ENCODE measurements at places on chromosomes 1 and 21.

- DNase-seq, result no peak
These were observed 276.5 kb downstream of the PLPP3 start for GRCh38 chr1:56302878-56303277.

DNA sequence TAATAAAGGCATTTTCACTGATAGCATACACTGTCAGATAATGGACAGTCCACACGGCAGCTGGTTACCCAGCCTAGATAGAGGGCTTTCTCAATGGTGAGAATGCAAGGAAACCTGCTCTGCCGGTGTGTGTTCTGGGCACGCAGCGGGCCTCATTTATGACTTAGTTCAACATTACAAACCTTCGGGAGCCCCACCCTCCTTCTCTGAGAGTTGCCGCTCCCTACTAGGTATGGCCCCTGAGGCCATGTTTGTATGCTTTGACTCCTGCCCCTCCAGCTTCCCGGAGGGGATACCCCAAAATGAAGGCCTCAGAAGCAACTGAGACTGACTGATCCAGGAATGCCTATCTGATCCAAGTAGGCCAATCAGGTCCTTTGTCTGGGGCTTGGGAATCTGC lies 17.2 kb upstream of the FABP3 start:
- no peak for DNase-seq

DNA sequence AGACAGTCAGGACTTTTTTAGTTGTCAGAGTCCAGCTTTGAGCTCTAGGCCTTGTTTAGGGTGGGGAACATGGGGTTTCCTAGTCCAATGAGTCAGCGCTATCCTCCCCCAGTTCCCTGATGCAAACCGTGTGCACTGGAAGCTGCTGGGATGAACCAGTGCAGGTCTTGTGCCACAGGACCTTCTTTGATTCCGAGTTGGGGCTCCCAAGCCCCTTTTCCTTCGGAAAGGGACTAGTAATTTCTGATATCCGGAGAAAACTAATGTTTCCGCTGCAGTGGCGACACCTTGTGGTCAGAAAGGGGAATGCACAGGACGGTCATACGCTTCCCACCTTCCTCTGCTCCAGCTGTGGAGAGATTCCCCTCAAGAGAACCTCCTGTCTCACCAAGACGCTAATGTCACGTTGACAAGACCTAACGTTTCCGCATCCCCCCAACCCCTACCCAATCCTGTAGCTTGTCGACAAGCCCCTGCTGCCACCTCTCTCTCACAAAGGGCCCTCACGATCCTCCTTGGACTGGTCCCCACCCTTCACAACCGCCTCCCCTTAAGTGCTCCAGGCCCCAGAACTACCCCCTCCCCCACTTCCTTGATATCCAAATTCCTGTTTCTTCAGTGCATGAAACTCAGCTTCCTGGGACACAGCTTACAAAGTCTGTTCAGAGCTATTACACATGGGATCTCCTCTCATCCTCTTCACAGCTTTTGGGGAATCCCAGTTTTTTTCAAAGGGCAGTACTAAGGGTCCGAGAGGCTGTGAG lies 30.9 kb downstream of the GPA33 start:
- peak; percentile 37 for DNase-seq

DNA sequence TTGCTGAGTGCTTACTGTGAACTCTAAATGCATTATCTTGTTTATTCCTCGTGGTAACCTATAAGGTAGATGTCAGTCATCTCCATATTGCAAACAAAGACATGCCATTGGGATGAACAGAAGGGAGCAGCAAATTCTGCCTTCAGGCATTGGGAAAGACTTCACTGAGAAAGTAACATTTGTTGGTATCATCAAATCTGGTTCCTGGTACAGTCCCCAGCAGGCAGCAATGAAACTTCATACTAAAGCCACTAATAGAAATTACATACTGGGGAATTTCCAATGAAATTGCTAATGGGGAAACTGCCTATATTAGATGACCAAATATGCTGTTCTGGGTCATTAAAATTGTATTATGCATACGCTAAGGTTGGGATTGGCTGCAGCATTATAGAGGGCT lies 47.3 kb upstream of the ST6GALNAC5 start:
- no peak for DNase-seq

GRCh38 chr1:160451859-160452232 lies 51.5 kb downstream of the VANGL2 start:
- DNase-seq, result no peak

GRCh38 chr1:112496290-112496689 lies 12.5 kb upstream of the WNT2B start:
- no peak for DNase-seq

DNA sequence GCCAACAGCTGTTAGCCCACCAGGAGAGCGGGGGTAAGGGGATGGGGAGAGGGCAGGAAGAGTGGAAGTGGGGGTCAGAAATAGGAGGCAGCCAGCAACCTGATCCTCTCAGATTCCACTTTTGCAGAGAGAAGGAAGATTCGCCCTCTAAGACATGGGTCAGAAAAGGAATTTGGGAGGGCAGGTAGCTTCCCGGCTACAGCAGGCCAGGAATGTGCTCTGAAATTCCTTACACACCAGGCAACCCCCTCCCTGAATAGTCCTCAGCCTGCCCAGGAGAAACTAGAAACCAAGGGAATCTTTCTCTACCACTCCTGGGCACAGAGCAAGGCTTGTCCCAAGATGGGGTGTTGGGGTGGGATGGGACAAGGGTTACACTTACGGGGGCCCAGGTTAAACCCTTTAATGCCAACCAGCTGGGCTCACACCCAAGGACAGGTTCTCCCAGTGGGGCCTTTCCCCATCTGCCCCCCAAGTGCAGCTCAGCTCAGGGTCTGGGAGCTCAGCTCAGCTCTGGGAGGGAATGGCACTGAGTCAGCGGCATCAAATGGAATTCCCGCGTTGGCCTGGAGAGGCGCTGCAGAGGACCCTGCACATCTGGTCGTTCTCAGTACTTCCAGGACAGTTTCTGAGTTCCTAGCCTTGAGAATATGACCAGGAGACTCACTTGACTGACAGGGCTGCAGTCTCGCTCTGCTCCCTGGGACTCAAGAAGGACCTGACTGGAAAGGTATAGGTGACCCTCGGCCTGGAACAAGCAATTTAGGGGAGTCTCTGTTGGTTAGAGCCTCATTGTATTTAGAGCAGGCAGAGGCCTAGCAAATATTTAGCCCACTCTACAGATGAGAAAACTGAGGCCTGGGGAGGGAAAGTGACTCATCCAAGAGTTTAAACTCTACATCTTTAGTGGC lies 761 bp downstream of the TNNT2 start:
- no peak for DNase-seq

GRCh38 chr1:12607263-12607662 lies 10.7 kb downstream of the DHRS3 start:
- no peak for DNase-seq

DNA sequence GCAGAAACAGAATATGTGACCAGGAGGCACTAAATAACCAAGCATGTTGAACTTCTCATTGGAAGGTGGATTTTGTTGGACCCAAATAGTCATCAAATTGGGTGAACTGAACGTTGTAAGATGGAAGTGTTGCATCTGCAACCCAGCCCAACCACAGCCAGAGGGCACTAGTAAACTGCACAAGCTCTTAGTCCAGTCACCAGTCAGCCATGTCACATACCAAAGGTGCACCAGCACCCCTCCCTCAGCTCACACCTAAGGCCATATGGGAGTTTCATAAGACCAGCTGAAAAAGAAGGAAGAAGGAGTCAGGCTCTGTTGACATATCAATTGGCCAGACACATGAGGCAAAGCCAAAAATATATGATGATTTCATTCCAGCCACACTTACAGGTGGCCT lies 481.7 kb upstream of the NR5A2 start:
- no peak for DNase-seq

GRCh38 chr1:19113697-19114092 lies 96.4 kb downstream of the UBR4 start:
- peak; percentile 16 for DNase-seq

DNA sequence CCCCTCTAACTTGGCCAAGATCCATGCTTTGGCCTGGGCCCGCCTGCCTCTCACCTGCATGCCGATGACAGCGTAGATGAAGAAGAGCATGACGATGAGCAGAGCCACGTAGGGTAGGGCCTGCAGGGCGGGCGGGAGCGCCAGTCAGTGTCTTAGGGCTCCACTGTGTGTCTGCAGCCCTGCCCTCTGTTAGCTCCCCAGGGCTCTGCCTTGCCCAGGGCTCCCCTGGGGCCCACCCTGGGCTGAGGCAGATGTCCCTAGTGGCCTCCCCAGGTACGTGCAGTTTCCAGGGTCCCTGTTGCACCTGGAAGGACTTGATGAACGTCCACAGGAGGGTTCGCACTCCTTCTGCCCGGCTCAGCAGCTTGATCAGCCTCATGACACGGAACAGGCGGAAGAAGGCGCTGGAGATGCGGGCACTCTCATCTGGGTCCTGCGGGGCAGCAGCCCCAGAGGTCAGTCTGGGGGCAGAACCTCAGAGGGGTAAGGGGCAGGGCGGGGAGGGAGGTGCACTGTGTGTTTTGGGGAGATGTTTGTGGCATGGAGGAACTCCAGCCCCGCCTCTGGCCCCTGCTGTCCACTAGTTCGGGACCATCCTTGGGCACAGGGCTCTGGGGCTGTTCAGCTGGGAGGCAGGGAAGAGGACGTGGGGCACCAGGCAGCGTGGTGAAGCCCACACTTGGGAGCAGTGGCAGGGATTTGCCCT lies 29.8 kb upstream of the KIF21B start:
- no peak for DNase-seq
